Stimulated activated CD4-positive, alpha-beta T cell treated with anti-CD3 and anti-CD28 coated beads, Interleukin-1b, Interleukin-23, amount 100 ng/mL, for 1 hour (primary cell): ENCODE measurements at places on chromosomes 1 and 21.
A peak's percentile ranks its signal among the peaks of the same experiment; 100 is the strongest.

GRCh38 chr1:22665752-22666151 is 12.7 kb downstream of the C1QB start:
- DNase-seq, result no peak

- no peak for DNase-seq
These were observed 87.2 kb downstream of the SPAG17 start for GRCh38 chr1:118097622-118098348.

- no peak for DNase-seq
These were observed 1.1 kb upstream of the CATSPER4 start for GRCh38 chr1:26189331-26189730.

- DNase-seq, result no peak
These were observed 279.9 kb upstream of the RUNX1 start for GRCh38 chr21:35328856-35329455.

DNA sequence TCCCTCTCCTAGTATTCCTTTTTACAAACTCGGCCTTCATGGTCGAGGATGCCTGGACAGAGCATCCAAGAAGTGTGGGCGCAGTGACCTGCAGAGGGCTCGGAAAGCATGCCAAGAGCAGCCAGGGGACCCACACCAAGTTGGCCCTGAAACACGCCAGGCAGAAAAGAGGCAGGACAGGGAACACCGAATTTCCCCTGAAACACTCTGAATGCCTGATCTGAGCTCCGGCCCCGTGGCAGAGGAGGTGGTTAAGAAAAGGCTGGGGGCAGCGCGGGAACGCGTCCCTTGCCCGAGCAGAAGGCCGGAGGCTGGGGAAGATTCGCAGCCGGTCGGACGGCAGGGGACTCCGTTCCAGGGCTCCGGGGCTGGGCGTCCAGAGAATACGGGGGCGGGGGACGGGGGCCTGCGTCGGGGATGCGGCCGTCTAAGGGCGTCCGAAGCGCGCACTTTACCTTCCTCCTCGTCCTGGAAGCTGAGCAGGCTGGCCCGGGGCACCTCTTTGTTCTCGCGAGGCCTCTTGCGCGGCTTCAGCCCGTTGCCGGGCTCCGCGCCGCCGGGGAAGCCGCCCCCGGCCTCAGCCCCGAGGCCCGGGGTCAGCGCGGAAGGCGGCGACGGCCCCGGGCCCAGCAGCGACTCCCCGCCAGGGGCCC is 558 bp downstream of the PAXBP1 start:
- peak; percentile 6 for DNase-seq

- DNase-seq, result no peak
These were observed 412.3 kb upstream of the ESRRG start for GRCh38 chr1:217135569-217135915.

- DNase-seq, result no peak
These were observed 16.8 kb upstream of the PLEKHM2 start for GRCh38 chr1:15667362-15667761.

DNA sequence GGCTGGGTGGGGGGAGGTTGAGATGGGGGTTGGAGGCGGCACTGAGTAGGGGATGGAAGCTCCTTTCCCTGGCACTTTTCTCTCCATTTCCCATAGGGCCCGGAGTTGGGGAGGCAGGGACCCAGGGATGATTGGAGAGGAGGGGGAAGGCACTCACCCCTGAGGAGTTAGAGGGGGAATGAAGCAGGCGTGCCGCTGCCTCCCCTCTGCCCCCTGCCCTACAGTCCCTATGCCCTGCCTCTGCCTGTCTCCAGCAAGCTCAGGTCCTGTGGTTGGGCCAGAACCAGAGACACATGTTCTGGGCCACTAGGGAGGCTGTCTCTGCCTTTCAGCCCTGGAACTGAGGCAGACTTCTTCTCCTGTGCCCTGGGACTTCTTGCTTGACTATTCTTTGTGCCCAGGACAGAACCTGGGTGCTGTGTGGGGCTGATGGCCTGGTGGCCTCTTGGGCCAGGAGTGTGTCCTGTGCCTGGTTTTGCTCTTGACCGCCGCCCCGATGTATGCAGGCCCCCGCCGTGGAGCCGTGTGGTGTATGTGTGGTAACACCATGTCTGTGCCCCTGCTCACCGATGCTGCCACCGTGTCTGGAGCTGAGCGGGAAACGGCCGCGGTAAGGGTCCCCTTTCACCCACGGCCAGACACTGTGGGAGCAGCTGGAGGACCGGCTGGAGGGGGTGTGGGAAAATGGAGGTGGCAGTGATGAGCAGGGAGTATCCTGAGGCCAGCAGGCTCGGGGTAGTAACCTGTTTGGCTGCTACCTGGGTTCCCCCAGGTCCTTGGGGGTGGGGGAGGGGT is 1.4 kb downstream of the LYPLA2 start:
- DNase-seq, result no peak

GRCh38 chr1:214859647-214860046 is 222.9 kb upstream of the KCNK2 start:
- DNase-seq, result no peak

- no peak for DNase-seq
These were observed 638.2 kb downstream of the AMY1C start for GRCh38 chr1:104387716-104388508.

- DNase-seq, result no peak
These were observed 31.2 kb downstream of the ANGPTL3 start for GRCh38 chr1:62628506-62628905.

- no peak for DNase-seq
These were observed 1.7 kb upstream of the RIPK4 start for GRCh38 chr21:41768437-41769042.

DNA sequence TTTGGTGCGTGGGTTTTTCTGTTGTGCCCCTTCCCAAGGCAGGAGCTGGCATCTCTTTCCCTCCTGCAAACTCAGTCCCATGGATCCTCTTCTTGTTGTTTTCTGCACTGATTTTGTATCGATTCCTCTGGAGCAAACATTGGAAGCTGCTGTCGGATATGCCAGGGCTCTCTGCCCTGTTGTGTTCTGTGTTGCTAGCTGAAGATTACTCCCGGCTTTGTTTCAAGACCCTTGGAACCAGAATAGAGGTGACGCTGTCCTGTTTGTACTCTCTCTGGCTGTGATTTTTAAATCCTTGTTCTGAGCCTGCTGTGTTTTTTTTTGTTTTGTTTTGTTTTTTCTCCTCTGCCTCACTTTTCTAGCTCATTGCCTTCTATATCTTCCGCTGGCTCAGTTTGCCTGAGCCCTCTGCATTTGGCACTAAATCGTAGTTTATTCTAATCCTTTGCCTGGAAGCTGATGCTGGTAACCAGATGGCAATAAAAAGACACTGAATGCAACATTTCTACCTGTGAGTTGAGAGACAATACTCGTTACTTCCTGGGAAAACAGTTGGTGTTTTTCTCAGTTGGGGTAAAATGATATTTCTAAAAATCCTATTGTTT is 67.0 kb downstream of the BACH1 start:
- DNase-seq, result no peak

DNA sequence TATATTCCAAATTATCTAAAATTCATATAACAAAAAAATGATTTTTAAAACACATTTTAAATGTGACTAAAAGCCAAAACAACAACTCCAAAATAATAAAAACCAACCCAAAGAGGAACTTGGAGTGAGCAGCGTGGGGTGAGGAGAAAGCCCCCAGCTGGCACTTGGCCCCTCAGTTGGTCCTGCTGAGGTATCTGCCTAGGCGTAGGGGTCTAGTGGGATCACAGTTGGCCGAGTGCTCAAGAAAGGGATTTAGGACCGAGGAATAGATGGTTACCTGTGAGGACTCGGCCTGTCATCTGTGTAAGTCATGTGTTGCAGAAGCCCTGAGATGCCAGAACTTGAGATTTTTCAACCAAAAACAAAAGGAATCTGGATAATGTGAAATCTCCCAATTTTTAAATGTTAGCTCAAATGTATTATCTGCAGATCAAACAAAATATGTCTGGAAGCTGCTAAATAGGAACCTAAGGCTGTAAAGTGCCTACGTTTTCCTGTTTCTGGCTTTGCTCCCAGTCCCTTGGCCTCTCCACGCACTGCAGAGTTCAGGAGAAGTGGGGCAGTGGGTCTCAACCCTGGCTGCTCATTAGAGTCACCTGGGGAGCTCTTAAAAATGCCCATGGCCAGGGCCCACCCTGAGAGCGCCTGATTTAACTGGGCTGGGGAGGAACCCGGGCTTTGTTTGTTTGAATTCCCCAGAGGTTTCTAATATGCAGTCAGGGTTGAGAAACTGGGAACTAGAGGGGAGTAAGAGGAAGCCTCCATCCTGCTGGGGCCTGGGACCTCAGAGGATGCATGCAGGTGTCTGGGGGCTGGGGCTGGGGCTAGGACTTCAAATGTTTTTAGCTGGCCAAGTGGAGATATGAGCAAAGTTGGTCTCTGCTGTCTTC is 38.5 kb upstream of the LDLRAP1 start:
- DNase-seq, result no peak

- DNase-seq, result no peak
These were observed 109.8 kb downstream of the PATJ start for GRCh38 chr1:61851849-61852669.

DNA sequence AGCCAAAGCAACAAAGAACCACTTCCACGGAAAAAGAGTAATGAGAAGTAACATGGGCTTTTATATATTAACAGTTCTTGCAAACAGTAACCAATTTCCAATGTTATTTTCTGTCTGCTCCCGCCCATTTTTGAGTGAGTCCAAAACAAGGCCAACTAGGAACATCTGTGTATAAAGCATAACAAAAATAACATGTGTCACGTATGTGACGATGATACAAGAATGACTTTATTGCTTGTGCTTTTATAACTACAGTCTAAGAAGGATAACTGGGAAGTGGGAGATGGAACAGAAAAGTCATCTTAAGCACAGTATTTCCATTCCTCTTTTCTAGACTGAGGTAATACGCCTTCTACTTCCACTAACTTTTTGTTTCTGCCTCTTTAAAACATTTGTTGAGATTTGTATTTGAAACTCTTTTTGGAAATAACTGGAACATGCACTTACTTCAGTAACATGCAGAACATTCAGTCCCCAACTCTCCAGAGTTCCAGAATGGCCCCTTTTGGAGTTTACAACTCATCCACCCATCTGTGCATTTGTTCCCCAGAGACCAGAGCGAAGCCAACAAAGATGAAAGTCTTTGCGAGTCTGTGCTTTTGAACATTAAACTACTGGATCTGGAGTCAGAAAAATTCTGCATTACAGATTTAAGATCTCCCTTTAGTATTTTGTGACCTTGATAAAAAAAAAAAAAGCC is 143.0 kb upstream of the ZRANB2 start:
- no peak for DNase-seq

DNA sequence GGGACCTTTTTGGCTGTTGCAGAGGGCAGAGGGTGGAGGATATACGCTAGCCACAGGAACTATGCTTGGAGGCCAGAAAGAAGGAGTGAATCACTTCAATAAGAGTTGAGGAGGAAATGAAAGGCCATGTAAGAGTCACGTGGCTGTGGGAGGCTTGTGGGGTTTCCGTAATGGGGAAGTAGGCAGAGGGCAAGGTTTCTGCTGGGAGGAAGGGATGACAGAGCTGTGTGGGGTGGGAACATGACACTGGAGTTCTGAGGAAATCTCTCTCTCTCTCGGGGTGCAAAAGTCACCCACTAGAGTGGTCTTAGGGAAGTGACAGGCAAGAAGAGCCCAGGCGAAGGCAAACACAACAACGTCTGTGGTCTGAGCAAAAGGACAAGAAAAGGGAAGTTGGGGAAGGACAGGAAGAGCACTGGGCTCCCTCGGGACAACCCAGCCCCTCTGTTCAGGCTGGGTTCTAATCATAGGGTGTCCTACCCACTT is 3.9 kb upstream of the CD1C start:
- no peak for DNase-seq

DNA sequence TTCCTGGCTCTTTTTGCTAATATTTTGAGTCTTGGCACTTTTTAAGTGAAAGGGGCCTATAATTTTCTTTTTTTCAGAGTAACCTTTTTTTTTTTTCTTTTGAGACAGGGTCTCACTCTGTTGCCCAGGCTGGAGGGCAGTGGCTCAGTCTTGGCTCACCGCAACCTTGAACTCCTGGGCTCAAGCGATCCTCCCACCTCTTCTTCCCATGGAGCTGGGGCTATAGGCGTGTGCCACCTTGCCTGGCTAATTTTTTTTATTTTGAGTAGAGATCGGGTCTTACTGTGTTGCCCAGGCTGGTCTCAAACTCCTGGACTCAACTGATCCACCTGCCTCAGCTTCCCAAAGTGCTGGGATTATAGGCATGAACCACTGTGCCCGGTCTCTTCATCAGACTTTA is 102.8 kb downstream of the DHRS3 start:
- DNase-seq, result no peak
